Stimulated activated CD4-positive, alpha-beta T cell treated with anti-CD3 and anti-CD28 coated beads, TNF-alpha, amount 100 ng/mL, for 24 hours (primary cell): ENCODE measurements at places on chromosomes 6 and 20.
A peak's percentile ranks its signal among the peaks of the same experiment; 100 is the strongest.

- no peak for DNase-seq
Measured at GRCh38 chr20:53980031-53980465, 90.3 kb downstream of the BCAS1 start.

GRCh38 chr6:161761966-161762365, 488.1 kb upstream of the AGPAT4 start:
- DNase-seq: no peak

DNA sequence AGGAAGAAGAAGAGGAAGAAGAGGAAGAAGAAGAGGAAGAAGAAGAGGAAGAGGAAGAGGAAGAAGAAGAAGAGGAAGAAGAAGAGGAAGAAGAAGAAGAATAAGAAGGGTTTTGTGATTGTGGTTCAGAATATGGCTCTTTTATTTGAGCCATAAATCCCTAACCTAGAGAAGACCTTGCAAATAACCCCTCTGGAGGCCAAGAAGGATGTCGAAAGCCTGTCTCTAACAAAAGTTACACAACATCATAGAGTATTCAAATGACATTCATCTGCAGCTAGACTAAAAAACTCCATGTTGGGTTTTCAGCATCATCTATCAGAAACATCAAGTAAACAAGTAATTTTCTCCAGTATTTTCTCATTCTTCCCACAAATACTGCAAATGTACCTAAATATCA, 100.9 kb downstream of the RNASET2 start:
- DNase-seq: no peak

DNA sequence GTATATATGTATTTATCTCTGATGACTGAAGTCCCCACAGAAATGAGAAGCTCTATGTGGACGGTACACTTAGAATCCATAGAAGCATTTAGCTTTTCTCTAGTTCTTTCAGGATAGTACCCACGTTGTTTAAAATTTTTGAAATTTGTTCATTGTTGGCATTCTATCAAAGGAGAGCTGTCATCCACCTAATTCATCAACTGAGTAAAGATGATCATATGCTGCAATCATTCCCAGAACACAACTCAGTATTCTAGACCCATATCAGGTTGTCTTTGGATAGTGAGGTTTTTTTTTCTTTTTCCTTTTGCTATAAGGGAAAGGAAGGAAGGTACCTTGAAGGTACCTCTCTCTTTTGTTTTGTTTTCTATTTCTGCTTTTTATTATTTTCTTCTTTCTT, 9.3 kb downstream of the SERAC1 start:
- no peak for DNase-seq

GRCh38 chr6:143337201-143337949, 113.1 kb downstream of the ADAT2 start:
- DNase-seq: peak; percentile 61
